ENCODE measurements at places on chromosomes 6 and 20. TPM values are rescaled to one million over a fixed set of nuclear protein-coding genes. Genes with fewer than 3 reads are reported as not detected.

DNA sequence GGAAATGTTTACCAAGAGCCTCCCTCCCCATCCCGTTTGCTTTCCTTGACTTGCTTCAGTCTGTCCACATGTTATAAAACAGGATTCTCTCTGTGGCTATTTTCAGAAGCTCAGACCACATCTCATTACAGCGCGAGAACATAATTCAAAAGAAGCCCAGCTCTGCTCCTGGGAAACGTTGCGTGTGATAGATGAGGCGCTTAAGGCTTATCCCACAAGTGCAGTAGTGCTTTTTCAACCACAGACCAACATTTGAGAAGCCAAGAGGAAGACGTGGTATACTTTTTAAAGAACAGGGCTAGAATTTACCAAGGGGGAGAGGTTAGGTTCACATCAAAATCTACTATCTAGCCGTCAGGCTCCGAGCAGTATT lies 239.5 kb downstream of the SLC24A3 start:
- H3K4me1 ChIP-seq: no peaks in the 10 kb centered on the region
- DNase-seq: no peak
- H3K27ac ChIP-seq: no peak overlapping the region

GRCh38 chr6:44361947-44362346 lies 19.5 kb downstream of the SPATS1 start:
- H3K27ac ChIP-seq: no peak overlapping the region
- H3K4me1 ChIP-seq: no peaks in the 10 kb centered on the region
- H3K36me3 ChIP-seq: no peaks in the 10 kb centered on the region
- DNase-seq: no peak
- H3K27me3 ChIP-seq: peaks cover 29% of the 10 kb centered on the region

DNA sequence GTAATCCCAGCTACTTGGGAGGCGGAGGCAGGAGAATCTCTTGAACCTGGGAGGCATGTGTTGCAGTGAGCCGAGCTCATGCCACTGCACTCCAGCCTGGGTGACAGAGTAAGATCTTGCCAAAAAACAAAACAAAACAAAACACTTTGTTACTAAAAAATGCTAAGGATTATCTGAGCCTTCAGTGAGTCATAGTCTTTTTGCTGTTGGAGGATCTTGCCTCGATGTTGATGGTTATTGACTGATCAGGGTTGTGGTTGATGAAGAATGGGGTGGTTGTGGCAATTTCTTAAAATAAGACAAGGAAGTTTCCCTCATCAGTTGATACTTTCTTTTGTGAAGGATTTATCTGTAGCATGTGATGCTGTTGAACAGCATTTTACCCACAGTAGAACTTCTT lies 196.8 kb upstream of the HDDC2 start:
- H3K27ac ChIP-seq: no peak overlapping the region
- DNase-seq: no peak
- H3K4me1 ChIP-seq: no peaks in the 10 kb centered on the region
- H3K4me3 ChIP-seq: no peak overlapping the region
- peaks cover 3% of the 10 kb centered on the region for H3K27me3 ChIP-seq

DNA sequence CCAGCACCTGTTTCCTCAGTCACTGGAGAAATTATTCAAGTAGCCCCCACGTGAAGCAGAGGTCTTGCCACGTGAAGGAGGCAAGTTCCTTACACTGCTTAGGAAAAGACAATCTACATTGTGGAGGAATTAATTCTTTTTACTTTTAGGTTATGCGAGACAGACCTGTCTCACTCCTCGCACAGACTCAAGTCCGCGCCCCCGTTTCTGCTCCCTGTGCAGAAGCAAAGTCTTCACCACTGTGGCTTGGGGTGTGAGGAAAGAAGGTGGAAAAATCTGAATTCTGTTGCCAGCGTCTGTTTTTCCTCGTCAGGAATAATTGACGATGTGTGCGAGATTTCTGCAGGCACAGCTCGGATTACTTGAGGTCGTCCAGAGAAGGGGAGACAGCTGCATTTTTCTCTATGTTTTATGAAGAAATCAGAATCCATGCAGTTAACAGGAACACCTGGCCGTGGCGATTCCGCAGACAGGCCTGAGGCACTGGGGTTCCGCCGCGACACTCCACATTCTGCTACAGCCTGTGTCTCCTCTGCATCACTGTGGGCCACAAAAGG lies 185.1 kb downstream of the SMOC2 start:
- no peak overlapping the region for H3K27ac ChIP-seq
- no peak for DNase-seq
- no peaks in the 10 kb centered on the region for H3K27me3 ChIP-seq
- H3K4me1 ChIP-seq: no peaks in the 10 kb centered on the region
- no peak overlapping the region for H3K4me3 ChIP-seq
- H3K36me3 ChIP-seq: no peaks in the 10 kb centered on the region

DNA sequence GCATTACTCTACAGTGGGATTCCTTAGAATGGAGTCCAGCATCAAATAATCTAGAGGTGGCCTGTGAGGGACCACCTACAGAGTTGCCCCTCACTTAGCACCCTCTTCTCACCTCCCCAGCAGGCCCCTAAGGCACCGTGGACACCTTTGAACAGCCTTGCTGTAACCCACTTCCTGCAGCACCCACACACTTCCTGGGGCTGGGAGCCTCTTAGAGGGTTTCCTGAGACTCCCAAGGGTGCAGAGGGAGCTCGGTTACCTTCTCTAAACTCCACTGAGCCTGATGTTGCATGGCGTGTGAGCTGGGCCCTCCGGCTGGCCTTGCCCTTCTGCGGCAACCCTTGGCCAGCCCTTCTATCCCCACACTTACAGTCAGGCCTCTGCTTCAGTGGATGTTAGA lies 7.3 kb upstream of the SIRPG start:
- peak overlapping the region; percentile 90 for H3K27ac ChIP-seq
- no peaks in the 10 kb centered on the region for H3K27me3 ChIP-seq
- H3K36me3 ChIP-seq: peaks cover 15% of the 10 kb centered on the region

The GTSF1L gene
- total RNA-seq: not detected

- no peak for DNase-seq
- no peaks in the 10 kb centered on the region for H3K36me3 ChIP-seq
- H3K4me3 ChIP-seq: no peak overlapping the region
- H3K27ac ChIP-seq: no peak overlapping the region
- no peaks in the 10 kb centered on the region for H3K4me1 ChIP-seq
These were observed 656.3 kb upstream of the NOX3 start for GRCh38 chr6:156111913-156112312.

DNA sequence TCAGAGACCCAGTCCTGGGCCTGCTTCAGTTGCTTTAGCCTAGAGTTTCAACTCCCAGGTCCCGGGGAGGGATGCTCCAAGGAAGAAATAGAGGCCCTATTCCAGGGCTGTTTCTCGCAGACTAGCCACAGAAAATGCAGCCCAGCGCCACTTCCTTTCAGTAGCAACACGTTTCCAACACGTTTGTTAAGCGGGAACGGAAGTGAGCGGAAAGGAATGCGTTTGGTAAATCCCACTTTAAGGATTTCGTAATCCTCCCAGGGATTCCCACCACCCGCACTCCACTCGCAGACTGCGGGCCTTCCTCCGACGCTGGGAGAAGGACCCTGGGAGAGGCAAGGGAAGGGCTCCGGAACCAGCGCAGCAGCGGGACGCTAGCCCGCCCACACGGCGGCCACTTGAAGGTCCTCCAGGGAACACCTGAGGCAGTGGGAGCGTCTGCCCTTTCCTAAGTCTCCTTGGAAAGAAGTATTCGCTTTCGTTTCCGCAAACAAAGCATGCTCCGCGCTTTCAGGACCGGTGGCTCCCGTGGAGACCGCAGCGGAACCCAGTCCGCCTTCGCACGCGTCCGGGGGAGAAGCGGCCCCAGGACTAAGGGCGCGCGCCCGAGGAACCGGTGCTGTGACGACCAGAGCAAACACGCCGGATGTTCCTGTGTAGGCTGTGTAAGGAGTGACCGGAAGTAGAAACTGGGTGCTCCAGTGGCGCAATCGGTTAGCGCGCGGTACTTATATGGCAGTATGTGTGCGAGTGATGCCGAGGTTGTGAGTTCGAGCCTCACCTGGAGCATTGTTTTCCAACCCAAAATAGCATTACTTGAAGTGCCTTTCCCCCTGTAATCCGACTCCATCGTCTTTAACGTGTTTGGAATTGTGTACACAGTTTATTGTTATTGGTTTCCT lies 227.6 kb upstream of the PRSS16 start:
- peak; percentile 73 for DNase-seq
- peak overlapping the region; percentile 28 for H3K27ac ChIP-seq
- H3K4me1 ChIP-seq: peaks cover 4% of the 10 kb centered on the region
- H3K27me3 ChIP-seq: peaks cover 27% of the 10 kb centered on the region
- no peaks in the 10 kb centered on the region for H3K36me3 ChIP-seq

GRCh38 chr6:149080511-149080910 lies 237.0 kb upstream of the TAB2 start:
- H3K27me3 ChIP-seq: no peaks in the 10 kb centered on the region
- no peak overlapping the region for H3K4me3 ChIP-seq
- peak overlapping the region; percentile 42 for H3K27ac ChIP-seq
- no peak for DNase-seq

- DNase-seq: no peak
- H3K27me3 ChIP-seq: no peaks in the 10 kb centered on the region
- no peaks in the 10 kb centered on the region for H3K36me3 ChIP-seq
- no peak overlapping the region for H3K27ac ChIP-seq
- H3K4me3 ChIP-seq: no peak overlapping the region
These were observed 77.6 kb downstream of the TPBG start for GRCh38 chr6:82441047-82441855.

DNA sequence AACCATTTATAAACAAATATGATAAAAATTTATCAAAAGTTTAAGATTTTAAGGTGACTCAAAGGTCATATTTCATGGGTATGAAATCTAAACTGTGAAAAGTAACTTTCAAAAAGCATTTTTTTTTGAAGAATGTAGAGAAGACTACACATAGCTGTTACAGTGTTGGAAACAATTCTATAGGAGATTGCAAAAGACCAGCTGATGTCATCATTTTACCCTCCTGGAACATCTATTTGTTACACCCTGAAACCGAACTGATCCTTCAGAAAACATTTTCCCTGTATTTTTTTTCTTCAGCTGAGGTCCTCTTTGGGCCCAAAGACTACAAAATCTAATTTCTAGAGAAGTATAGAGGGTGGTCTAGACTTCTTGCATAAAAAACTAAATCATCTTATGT lies 297.5 kb upstream of the FERMT1 start:
- H3K4me3 ChIP-seq: no peak overlapping the region
- H3K27me3 ChIP-seq: no peaks in the 10 kb centered on the region
- no peak overlapping the region for H3K27ac ChIP-seq

The EZR gene
- total RNA-seq: 204 TPM

GRCh38 chr6:13273931-13274706 lies 54.2 kb downstream of the TBC1D7 start:
- peak; percentile 84 for DNase-seq
- peak overlapping the region; percentile 75 for H3K27ac ChIP-seq
- H3K4me3 ChIP-seq: peak overlapping the region; percentile 63
- H3K27me3 ChIP-seq: peaks cover 11% of the 10 kb centered on the region
- peaks cover 4% of the 10 kb centered on the region for H3K36me3 ChIP-seq

The CNKSR3 gene
- total RNA-seq: not detected

GRCh38 chr6:67792996-67793395 lies 842.1 kb upstream of the ADGRB3 start:
- H3K27me3 ChIP-seq: no peaks in the 10 kb centered on the region
- no peaks in the 10 kb centered on the region for H3K36me3 ChIP-seq
- H3K4me3 ChIP-seq: no peak overlapping the region
- no peak for DNase-seq
- H3K27ac ChIP-seq: no peak overlapping the region

DNA sequence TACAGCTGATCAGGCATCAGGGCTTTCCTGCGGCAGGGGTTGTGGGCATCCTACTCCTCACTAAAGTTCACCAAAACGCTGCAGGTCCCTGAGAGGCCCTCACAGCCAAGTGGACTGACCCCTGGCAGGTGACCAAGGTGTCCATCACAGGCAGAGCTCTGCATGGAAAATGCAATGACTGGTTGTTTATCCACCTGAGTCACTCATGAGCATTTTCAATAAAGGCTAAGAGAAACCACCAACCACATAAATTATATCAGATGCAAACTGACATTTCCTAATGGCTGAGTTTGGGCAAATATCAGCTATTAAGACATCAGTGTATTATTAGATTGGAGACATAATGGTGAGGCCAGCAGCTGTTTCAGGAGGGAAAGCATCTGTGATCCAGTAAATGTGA lies 152.7 kb upstream of the SYNDIG1 start:
- H3K4me3 ChIP-seq: no peak overlapping the region
- peaks cover 3% of the 10 kb centered on the region for H3K27me3 ChIP-seq
- no peak overlapping the region for H3K27ac ChIP-seq
